Left lobe of liver (tissue), 2 donors: ENCODE measurements at places on chromosomes 1 and 21.

- no peak for DNase-seq
Observed at GRCh38 chr1:14672005-14672404, 73.5 kb downstream of the KAZN start.

DNA sequence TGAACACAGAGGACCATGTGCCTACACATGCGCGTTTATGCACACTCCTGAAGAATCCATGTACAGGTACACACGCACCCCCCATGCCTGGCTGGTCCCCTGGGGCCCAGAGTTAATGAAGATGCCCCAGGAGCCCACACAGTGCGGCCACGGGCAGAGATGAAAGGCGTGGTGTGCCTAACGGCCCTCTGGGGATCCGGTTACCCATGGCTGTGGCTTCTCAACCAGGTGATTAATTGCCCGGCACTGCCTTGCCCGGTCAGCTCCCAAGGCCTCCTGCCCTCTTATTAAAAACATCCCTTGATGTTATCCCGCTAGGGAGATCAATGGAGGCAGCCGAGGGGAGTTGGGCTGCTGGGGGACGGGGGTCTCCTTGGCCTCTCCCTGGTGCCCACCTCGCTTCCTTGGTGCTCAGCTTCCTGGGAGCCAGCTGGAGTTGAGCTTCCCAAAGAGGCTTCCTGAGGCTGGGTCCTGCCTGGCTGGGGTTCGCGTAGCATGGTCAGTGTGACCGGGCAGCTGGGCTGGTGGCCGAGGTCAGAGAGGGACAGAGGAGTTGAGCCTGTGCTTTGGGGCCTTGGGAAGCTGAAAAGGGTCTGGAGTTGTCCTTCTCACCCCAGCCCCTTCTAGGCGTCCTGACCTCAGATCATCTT is 75.0 kb upstream of the WNT4 start:
- DNase-seq: no peak

DNA sequence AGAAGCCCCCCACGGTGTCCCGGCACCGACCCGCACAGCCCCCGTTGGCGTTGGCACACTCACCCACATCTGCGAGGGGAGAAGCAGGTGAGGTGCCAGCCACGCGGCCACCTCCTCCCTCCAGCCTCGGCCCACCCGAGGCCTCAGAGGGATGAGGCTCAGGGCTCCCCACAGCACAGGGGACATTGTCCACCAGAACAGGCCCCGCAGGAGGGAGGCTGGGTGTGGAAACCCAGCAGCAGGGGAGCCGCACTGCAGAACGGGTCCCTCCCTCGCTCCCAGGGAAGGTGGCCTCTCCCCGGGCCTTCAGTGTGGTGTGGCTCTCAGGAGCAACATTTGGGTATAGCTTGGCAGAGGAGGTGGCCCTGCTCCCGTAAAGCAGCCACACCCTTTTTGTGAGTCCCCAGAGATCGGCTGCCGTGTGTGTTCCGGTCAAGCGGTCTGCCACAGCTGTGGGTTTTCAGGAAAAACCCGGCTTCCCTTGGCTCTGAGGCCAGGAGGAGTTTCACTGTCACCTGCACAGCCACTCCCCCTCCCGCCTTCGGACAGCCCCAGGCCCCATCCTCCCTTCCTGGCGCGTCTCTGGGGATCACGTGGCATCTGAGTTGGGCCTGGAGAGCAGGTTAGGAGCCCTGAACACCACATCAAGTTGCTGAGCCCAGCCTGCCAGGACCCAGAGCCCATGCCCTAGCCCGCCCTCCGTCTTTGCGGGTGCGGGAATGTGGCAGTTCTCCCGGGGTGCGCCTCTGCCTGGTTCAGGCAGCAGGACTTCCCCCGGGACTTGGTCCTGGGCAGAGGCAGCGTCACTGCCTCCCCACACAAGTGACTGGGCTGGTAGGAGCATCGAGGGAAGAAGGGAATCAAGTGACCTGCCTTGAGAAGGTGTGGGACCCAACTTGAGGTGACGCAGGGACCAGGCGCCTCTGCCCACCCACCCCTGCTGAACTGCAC is 64.0 kb downstream of the MEGF6 start:
- DNase-seq: no peak

DNA sequence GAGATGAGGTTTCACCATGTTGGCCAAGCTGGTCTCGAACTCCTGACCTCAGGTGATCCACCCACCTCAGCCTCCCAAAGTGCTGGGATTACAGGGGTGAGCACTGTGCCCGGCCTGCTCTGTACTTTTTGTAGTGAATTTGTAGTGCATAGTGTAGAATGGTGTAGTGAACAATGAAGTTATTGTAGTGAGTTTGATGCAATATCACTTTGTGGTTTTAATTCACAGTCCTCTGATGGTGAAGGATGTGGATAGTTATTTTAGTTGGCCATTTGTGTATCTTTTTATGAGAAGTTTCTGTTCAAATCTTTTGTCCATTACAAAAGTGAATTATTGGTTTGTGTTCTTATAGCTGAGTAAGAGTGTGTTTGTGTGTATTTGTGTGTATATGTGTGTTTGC is 57.6 kb downstream of the PDE4B start:
- DNase-seq: no peak

DNA sequence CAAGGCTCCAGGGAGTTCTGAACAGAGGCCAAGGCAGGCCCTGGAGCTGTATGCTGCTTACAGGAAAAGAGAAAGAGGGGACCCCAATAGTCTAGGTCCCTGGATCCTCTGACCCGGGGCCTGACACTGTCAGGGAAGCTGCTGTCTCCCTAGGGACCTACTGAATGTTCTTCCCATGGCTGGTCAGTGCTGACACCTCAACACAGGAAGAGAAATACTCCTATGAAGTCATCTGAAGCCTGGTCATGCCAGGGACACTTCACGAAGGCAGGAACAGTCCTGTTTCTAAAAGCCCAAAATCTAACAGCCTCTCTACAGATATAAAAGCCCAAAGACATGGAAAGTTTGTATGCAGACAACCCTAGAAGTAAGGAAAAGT is 1.7 kb upstream of the LAD1 start:
- no peak for DNase-seq

DNA sequence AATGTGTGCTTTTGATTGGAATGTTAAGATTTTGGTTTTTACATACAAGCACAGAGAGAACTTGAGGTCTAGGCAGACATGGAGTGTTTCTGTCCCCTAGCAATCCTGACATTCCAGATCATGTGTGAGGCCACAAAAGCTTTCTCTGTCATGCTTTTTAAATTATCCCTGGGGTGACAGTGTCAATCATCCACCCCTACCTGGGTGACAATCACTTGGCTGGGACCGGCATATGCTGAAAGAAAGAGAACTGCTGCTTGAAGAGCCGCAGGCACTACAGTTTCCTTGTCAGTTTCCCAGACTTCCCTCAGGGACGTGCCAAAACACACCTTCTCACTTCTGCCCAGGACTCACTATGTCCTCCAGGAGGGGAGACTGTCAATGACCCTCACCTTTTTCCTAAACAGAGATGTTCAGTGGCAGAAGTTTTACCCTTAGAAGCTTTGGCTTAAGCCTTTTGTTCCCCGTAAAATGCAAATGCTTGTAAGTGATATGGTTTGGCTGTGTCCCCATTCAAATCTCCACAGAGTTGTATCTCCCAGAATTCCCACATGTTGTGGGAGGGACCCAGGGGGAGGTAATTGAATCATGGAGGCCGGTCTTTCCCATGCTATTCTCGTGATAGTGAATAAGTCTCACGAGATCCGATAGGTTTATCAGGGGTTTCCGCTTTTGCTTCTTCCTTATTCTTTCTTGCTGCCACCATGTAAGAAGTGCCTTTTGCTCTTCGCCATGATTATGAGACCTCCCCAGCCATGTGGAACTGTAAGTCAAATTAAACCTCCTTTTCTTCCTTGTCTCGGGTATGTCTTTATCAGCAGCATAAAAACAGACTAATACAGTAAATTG is 217.4 kb downstream of the FGGY start:
- DNase-seq: no peak

GRCh38 chr1:247548092-247548491 is 842 bp upstream of the GCSAML start:
- no peak for DNase-seq

DNA sequence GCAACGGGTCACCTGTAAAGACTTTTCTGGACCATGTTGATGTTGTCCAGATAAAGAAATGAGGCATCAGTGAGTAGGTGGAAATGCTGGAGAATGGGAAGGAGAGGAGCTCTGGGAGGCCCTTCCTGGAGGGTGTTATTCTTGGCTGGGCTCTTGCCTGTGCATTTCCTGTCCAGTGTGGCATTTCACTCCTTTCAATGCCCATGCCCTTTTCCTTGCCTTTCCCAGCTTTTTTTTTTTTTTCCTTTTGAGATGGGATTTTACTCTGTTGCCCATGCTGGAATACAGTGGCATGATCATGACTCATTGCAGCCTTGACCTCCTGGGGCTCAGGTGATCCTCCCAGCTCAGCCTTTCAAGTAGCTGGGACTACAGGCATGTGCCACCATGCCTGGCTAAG is 11.8 kb downstream of the NOS1AP start:
- no peak for DNase-seq

GRCh38 chr1:227949954-227950734 is 2.4 kb upstream of the WNT9A start:
- DNase-seq: peak; percentile 33

- DNase-seq: no peak
Observed at GRCh38 chr1:20699558-20699957, 18.2 kb downstream of the KIF17 start.

GRCh38 chr1:168497376-168497950 is 46.3 kb downstream of the XCL2 start:
- no peak for DNase-seq
